ENCODE measurements at places on chromosomes 4 and X.

GRCh38 chr4:87953826-87954225, 21.7 kb upstream of the SPP1 start:
- no peak for DNase-seq

- DNase-seq = no peak
These were observed 674.9 kb downstream of the SMARCA1 start for GRCh38 chrX:128848374-128848773.

DNA sequence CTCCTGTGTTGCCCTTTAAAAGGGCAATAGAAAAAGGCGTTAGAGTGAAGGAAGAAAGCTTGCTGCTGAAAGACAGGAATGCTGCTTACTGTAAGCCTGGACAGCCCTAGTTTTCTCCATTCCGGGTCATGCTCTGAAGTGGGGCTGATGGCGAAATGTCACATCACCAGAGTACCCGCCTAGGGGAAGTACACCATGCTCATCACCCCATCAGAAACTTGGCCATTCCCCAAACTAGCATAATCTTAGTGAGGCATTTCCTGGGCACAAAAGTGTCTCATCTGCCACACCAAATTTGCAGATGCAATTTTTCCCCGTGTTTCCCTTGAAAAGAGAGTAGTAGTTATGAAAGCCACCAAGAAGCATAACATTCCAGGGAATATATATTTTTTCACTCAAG, 47.8 kb upstream of the CAMK2D start:
- no peak for DNase-seq

GRCh38 chrX:17854531-17854930, 6.6 kb downstream of the RAI2 start:
- no peak for DNase-seq

DNA sequence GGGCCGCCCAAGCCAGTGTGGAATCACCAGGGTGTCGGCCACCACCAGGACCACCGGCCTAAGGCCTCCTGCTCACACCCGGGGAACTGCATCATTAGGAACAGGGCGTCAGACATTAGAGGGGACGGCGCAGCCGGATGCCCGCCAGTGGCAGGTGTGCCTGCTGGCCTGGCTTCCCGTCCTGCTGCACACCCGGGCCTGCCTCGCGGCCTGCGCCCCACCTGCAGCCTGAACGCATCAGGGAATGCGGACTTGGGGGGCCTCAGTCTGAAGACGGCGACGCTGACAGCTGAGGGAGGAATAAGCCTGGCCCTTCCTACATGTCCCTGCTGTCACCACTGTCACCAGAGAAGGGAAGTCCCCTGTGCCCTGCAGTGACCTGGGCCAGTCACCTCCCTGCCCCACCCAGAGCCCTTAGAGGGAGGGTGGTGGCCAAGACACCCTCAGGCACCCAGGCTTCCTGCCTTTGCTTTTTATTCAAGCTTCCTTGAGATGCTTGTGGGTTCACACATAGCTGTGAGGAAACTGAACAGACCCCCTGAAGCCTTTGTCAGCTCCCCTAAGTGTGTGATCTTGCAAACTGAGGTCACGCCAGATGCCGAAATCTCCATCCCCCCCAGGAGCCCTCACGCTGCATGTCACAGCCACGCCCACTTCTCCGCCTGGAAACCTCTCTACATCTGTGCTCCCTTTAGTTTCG, 3.2 kb downstream of the DGKQ start:
- DNase-seq = no peak

DNA sequence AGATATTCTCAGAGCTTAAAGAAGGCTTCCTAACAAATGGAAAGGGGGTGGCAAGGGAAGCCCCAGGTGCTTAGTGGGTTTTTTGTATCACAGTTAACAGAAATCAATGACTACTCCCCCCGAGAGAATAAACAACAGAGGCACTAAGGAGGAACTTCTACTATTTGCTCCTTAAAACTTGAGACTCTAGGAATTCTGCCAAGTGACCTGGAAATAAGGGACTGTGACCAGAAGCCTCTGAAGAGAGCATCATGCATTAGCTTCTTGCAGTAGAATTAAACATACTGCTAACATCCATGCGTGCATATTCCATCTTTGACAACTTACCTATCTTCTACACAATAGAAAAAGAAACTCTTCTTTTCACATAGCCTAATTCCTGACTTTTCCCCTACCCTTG, 86.8 kb downstream of the CAMK2D start:
- DNase-seq = no peak
